ENCODE measurements at places on chromosomes 5 and 9.

GRCh38 chr9:89680547-89681467 is 76.0 kb downstream of the GADD45G start:
- no peak for DNase-seq

DNA sequence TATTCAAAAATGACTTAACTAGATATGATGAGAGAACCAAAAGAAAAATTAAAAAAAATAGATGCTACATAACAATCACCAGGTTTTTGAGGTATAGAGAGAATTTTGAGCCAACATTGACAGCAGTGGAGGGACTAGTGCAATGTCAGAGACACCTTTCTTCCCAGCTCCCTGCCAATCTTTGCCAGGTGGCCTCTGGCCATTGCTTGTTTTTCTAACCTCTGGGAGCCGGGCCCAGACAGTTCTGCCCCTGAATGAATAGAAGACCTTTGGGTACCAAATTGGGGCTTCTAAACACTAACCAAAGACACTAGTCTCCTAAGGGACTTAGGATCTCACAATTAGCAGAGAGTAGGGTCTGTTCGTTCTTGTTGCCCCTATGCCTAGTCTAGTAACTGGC is 33.4 kb downstream of the FOXD1 start:
- no peak for DNase-seq

GRCh38 chr9:14756291-14756690 is 33.8 kb upstream of the CER1 start:
- DNase-seq = no peak

- no peak for DNase-seq
Measured at GRCh38 chr9:37508834-37509206, 23.1 kb downstream of the POLR1E start.

GRCh38 chr5:144102361-144102760 is 68.1 kb downstream of the YIPF5 start:
- DNase-seq = no peak

GRCh38 chr5:159971514-159971913 is 37.4 kb upstream of the TTC1 start:
- no peak for DNase-seq

- DNase-seq = no peak
Measured at GRCh38 chr9:124273427-124274160, 15.8 kb downstream of the NEK6 start.

GRCh38 chr9:98796364-98797101 is at the start of gene ANKS6:
Gene ANKS6, minus strand, starts transcription at chr9:98796555. Its CDS starts 64 bp downstream, at chr9:98796491.
- DNase-seq = peak; percentile 72

DNA sequence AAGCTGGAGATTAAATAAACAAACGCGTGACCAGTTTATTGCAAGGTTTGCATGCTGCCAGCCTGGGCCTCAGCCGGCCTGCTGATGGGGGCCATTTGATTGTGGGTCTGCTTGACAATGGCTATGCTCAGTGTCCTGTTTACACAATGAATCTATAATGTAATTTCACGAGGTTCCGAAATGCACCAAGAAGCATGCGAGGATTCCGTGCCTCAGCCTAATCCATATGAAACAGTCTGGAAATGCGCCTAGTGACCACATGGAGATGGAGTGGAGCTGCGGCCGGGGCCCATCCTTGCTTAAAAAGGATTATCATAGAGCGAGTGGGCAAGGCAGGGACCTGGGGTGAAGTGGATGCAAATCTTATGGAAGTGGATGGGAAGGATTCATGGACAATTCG is 382.4 kb downstream of the CDK5RAP2 start:
- DNase-seq = no peak

- no peak for DNase-seq
Measured at GRCh38 chr5:102835717-102836116, 80.6 kb downstream of the PAM start.

DNA sequence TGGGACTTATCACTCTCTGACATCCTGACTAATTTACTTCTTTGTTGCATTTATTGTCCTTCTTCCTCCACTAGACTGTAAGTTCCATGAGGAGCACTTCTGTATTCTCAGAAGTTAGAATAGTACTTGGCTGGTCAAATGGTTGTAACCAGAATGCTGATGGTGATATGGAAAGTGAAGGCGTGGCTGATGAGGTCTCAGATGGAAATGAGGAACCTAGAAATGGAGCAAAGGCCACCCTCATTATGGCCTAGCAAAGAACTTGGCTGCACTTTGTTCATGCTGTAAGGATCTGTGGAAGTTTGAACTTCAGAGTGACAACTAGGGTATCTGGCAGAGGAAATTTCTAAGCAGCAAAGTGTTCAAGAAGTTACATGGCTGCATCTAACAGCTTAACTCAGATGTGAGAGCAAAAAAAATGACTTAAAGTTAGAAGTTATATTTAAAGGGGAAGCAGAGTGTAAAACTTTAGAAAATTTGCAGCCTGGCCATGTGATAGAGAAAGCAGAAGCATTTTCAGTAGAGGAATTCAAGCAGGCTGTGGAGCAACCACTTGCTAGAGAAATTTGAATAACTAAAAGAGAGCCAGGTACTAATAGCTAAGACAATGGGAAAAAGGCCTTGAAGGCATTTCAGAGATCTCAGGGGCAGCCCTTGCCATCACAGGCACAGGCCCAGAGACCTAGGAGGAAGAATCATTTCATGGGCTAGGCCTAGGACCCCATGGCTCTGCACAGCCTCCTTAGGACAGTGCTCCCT is 14.9 kb upstream of the SLC22A5 start:
- no peak for DNase-seq

GRCh38 chr5:177103523-177104253 is 17.0 kb downstream of the FGFR4 start:
- DNase-seq = no peak

DNA sequence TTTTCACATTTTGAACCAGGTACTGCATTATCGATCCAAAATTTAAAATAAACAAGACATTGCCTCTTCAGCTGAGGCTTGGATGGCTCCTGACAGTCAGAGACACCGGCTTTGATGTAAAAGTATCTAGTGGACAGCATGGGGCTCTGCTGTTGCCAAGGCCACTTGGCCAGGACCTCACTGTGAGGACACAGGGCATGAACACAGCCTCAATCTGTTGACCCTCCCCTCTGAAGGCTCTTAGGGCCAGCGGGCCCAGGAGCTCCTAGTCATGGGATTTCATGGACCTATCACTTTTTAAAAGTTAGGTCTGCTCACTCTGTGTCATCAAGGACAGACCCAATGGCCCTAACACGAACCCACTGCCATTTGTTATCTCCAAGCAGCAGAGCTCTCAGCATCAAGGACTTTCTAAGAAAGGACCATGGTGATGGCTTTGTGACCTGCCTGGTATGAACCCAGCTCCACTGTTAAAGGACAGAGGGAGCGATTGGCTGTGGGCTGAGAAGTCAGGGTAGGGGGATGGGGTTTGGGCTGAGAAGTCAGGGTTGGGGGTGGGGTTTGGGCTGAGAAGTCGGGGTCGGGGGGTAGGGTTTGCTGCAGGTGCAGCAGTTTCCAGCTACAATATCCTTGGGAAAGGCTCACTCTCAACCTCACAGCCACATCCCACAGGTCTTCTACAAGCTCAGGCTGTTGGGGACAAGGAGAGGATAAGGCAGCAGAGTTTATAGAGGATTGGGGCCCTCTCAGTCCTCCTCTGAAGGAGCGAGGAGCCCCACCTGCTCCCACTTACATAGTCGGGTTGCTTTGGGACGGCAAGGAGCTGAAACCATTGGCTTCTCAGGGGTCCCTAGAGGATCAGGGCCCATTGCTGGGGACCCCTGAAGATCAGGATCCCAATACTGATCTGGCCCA is 146.8 kb downstream of the BARX1 start:
- no peak for DNase-seq

DNA sequence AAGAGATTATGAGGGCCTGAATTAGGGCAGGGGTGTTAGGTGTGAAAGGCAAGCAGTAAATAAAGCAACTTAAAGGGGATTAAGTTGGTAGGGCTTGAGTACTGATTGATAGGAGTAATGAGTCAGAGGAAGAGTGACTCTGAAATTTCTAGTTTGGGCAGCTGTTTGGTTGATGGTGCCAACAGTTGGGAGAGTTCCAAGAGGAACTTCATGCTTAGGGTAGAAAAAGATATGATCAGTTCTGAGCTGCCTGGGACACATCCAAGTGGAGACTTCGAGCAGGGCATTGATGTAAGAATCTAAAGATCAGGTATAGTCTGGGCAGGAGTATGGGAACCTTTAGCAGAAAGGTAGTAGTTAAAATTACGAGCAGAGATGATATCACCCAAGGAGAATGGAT is 10.2 kb downstream of the MAMDC2 start:
- no peak for DNase-seq

DNA sequence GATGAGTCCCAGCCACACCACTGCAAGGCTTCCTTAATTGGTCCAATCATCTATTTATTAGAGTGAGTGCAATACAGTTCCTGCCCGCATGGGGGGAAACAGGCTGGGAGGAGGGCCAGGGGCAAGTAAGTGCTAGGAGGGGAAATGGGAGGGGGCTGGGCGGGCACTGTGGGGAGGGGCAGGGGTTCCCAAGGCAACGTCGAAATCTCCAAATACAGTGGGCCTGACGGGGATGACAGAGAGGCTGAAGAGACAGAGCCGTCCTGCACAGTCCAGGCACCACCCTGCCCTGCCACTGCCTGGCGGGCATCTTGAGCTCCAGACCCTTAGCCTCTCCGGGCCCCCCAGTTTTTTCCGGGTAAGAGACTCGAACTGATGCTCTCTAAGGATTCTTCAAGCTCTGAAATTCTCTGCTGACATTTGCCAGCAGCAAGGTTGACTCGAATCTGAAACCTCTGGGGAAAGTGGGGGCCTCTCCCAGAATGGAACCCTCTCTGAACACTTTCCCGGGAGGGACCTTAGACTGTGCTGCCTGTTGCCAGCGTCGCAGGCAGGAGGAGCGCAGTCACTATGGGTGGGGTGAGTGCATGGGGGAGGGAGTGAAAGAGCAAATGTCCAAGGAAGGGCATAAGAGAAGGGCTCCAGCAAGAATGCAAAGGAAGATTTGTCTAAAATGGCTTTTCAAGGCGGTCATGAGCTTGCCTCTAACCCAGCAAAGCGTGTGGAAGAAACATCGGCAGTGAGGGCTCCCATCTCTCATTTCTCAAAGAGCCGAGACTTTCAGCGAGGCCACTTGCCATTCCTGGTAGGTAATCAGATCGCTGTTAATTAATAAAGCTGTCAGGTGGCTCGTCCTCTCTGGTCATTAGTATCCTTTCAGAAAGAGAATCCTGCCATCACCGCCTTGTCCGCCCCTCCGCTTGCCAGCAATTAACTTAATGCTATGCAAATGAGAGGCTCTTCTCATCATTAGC is 99.0 kb downstream of the GTF3C4 start:
- peak; percentile 34 for DNase-seq

GRCh38 chr9:91164724-91165520 is 196.8 kb downstream of the AUH start:
- no peak for DNase-seq

- DNase-seq = no peak
Measured at GRCh38 chr5:169723103-169723831, 86.2 kb downstream of the DOCK2 start.

GRCh38 chr5:140356853-140357725 is 2.9 kb upstream of the SLC4A9 start:
- no peak for DNase-seq

DNA sequence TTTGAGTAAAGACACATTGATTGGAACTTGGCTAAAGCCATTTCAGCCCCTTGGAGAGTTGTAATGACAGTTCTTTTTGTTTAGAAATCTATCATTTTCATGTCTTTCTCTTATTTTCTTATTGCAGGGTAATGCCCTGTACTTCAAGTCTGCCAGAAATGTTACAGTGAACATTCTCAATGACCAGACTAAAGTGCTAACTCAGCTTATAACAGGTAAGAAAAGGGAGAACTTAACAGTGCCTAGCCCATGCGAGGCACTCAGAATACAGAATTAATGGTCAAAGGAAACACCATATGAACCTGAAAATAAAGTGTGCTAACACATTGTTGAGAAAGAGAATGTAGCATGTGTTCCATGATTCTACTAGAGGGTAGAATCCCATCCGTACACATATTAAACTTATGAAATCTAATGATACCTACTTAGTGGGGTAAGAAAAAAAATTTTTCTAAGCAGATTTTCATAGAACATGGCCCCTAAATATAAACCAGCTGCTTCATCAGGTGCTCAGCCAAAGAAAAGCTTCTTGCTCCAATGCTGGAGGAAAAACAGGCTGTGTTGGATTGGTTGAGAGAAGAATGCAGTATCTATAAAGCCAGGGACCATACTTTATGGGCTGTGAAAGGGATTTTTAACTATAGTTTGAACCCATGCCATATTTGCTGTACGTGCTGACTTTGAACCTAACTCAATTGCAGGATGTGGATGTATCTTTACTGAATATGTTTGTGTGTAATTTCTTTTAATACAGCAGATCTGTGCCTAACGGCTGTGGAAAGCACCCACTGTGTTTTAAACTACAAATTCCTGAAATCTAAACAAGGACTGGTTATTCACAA is 260.8 kb upstream of the PPP1R2B start:
- no peak for DNase-seq

DNA sequence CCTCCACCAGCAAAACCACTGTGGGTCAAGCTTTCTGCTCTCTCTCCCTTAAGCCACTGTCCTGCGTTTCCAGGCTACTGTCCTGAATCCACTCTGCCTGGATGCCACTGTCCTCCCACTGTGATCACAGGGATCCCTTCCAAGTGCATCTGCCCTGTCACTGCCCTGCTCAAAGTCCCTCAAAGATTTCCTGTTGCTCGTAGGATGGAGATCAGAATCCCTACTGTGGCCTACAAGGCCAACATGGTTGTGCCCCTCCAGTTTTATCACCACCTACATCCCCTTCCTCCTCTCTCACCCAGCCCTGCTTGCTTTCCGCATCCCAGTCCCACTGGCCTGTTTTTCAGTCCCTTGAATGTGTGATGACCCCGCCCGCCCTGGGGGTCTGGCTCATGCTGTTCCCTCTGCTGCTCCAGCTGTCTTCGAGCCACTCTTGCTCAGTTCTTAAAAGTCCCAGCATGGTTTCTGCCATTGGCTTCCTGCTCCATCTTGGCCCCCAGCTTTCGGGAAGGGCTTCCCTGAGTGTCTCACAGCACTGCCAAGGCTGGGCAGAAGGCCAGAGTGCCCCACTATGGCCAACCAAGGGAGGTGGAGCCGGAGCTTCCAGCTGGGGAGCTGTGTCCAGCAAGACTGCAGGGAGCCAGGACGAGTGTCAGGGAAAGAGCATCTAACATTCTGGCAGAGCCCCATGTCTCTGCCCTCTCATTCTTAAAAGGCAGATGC is 12.9 kb upstream of the FRRS1L start:
- DNase-seq = no peak

DNA sequence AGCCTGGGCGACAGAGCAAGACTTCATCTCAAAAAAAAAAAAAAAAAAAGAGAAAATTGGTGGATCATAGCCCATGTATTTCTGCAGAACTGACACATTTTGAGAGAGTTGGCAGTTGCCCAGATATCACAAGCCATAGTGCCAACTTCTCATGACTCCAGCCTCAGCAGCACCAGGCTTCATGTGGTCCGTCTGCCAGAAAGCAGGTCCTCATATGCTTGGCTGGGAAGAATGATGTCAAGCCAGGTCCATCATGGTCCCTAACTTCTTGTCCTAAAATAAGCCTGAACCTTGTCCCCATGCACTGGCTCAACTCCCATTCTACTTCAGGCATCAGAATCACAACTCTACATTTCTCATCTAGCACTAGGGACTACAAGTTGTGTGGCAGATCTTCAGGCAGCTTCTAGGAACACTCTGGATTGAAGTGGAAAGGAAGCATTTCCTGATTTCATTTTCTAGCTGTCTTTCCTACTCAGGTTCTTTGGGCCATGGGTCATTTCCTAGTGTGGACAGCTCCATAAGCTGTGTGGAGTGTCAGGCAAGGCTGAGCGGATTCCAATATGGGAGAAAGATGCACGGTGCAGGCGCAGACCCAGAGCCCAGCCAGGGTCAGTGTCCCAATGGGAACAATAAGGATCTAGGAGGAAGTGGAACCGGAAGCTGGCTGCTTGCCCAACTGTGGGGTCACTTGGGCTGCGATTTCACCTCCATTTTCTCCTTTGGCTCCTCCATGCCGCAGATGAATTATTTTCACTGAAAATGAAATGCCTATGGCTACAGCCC is 90.1 kb downstream of the LMNB1 start:
- no peak for DNase-seq

Measured in stimulated activated CD4-positive, alpha-beta T cell treated with anti-CD3 and anti-CD28 coated beads, Interleukin-15, amount 100 ng/mL, for 1 hour (primary cell).